Activated gamma-delta T cell (primary cell): ENCODE measurements at places on chromosomes 2 and 18.

DNA sequence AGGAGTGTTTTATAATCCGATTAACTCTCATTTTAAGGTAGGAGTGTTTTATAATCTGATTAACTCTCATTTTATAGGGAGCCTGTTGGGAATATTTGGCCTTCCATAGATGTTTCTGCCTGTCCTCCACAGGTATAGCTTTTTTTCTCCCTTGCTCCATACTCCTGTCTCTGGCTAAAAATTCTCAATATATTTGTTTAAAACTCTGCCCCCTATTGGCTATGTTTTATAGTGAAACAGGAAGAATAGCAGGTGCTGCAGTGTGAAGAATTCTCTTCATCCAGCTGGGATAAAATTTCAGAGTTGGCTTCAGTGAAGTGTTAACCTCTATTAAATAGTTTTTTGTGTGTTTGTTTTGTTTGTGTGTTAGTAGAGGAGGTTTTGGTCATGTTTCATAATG is 1046.0 kb upstream of the TMEFF2 start:
- DNase-seq, result no peak

DNA sequence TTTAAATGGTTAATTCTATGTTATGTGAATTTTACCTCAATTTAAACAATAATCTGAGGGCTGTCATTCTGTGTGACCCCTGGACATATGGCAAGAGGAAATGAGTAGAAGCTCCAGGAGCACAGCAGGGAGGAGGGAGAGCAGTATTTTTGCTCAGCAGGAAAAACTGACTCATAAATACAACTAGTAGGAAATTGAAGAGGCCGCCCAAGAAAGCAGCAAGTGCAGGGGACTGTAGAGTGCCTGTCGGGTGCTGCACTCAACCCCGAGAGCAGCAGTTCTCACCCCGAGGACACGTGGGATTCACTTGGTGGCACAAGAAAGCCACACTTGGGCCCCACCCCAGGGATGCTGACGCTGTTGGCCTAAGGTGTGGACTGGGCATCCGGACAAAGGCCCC is 60.8 kb downstream of the NPAS2 start:
- DNase-seq, result no peak

- no peak for DNase-seq
Measured at GRCh38 chr2:127034051-127034450, 72.9 kb downstream of the BIN1 start.

- no peak for DNase-seq
Measured at GRCh38 chr2:64359892-64360657, 93.9 kb upstream of the LGALSL start.

GRCh38 chr18:60082790-60083189 is 183.0 kb downstream of the PMAIP1 start:
- no peak for DNase-seq

- DNase-seq, result no peak
Measured at GRCh38 chr18:52670896-52671295, 330.9 kb downstream of the DCC start.

GRCh38 chr2:201733544-201733943 is 35.1 kb upstream of the MPP4 start:
- DNase-seq, result no peak

GRCh38 chr2:11588228-11589110 is 54.6 kb downstream of the GREB1 start:
- DNase-seq, result no peak

GRCh38 chr2:239678666-239679296 is 278.0 kb upstream of the HDAC4 start:
- no peak for DNase-seq

DNA sequence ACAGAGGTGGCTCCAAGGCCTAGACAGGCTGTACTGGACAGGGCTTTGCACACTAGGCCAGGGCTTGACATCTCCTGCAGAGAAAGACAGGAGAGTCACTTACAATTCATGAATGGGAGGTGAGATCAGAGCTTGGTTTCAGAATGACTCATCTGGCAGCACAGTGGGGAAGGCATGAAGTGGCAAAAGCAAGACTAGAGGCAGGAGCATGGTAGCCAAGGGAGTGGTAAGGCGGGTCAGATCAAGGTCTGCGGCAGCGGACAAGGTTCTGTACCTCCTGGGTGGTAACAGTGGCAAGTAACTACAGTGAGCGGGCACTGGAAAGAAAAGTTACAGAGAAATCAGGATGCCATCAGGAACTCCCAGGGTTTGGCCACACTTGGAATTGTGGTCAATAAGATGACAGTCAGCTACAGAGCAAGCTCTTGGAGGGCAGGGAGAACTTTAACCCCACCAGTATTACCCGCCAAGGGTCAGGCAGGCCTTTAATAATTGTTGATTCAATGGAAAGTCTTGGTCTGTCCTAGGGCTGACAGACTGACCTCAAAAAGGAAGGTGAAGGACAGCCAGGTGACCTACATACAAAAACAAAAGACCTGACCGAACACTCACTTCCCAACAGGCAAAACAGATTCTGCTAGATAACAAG is 5.7 kb downstream of the MCFD2 start:
- DNase-seq, result no peak

DNA sequence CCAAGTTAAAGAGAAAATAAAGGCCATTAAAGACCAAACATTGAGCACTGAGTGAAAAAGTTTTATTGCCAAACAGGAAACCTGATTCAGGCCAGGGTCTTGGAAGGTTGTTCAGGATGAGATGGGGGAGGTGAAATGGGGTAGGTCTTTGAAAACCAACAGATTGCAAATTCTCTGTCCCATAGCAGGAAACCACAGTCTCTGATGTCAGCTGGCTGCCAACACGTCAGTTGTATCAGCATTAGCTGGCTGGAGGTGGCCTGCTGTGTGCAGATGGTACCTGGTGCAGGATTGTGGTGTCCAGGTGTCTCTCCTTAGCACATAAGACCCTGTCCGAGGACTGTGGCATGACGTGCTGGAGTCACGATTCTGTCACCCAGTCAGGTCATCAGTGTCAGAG is 106.3 kb downstream of the MSH2 start:
- DNase-seq, result no peak

- DNase-seq, result no peak
Measured at GRCh38 chr2:109065391-109065734, 63.6 kb upstream of the SH3RF3 start.

DNA sequence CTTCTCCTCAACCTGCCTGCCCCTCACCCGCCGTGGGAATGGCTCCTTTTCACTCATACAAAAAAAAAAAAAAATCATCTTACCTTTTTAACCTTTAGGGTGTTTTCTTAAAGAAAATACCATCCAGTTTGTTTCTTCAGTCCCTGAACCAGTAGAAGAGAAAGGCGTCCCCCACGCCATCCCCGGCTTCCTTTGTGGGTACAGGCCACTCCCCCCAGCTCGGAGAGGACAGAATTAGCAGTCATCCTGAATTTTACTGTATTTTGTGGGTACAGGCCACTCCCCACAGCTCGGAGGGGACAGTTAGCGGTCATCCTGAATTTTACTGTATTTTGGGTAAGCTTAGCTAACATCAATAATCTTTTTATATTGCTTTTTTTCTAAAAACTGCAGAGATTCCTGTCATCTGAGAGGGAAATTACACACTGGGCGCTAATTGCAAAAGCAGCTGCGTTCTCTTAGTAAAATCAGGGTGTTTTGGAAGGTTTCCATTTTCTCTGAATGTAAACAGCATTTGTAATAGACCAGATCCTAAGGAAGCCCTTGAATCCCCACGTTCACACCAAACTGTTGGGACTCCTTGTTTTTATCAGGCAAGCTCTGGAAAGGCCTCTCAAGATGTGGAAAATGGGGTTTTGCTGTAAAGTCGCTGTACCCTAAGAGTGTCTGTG is 72.5 kb downstream of the NFATC1 start:
- DNase-seq, result no peak

- no peak for DNase-seq
Measured at GRCh38 chr2:132690664-132691303, 20.8 kb upstream of the LYPD1 start.

GRCh38 chr2:161415987-161416707 is at the start of gene TBR1:
TBR1 (plus strand) TSS chr2:161416297; CDS start chr2:161416411, 114 bp downstream.
- DNase-seq, result no peak
